ENCODE measurements at places on chromosomes 5 and 9. TPM values are rescaled to one million over a fixed set of nuclear protein-coding genes. Genes with fewer than 3 reads are reported as not detected.
A peak's percentile ranks its signal among the peaks of the same experiment; 100 is the strongest.

The THBS4 gene
- total RNA-seq = 1.5 TPM

The DMGDH gene
- 2.4 TPM for total RNA-seq

The PCDHB7 gene
- 1.2 TPM for total RNA-seq

The SLC1A1 gene
- total RNA-seq = 6.8 TPM

The MVB12B gene
- total RNA-seq = 18.7 TPM

The TEX48 gene
- total RNA-seq = not detected

The SPINK5 gene
- 4.1 TPM for total RNA-seq

The PANK3 gene
- total RNA-seq = 73.3 TPM

The PCDHB2 gene
- total RNA-seq = 92.7 TPM

The GALNT12 gene
- total RNA-seq = not detected

The ZNF658 gene
- 5.5 TPM for total RNA-seq

The CDH9 gene
- not detected for total RNA-seq

The CARTPT gene
- total RNA-seq = not detected

The C6 gene
- total RNA-seq = not detected

The GPR150 gene
- 0.16 TPM for total RNA-seq

The PITX1 gene
- total RNA-seq = not detected

- no peak for DNase-seq
Measured at GRCh38 chr5:68269820-68270219, 54.3 kb downstream of the PIK3R1 start.

DNA sequence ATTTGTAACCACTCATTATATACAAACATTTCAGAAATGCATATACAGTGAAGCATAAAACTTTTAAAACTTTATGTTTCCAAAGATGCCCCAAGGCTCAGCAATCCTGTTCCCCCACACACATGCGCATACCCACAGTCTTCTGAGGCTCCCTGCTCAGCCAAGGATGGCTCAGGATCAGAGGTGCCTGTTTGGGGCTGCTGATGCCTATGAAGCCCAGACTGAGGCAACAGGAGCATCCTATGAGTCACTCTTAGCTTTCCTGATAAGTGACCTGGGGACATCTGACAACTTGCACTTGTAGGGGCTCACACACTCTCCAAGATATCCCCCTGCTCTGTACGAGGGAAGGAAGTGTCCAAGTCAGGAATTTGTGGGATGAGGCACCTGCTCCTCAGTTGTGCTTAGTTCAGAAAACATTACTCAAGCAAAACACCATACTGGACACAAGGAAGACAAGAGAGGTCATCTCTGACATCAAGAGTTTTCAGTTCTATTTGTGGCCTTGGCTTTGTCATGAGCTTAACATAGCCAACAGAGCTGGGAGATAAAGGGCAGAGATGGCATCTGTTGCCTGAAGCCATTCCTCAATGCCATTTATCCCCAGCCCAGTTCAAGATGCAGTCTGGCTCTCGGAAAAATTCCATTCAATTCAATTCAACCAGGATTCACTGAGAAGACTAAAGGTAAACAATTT, 62.3 kb downstream of the NIPSNAP3B start:
- DNase-seq = no peak

DNA sequence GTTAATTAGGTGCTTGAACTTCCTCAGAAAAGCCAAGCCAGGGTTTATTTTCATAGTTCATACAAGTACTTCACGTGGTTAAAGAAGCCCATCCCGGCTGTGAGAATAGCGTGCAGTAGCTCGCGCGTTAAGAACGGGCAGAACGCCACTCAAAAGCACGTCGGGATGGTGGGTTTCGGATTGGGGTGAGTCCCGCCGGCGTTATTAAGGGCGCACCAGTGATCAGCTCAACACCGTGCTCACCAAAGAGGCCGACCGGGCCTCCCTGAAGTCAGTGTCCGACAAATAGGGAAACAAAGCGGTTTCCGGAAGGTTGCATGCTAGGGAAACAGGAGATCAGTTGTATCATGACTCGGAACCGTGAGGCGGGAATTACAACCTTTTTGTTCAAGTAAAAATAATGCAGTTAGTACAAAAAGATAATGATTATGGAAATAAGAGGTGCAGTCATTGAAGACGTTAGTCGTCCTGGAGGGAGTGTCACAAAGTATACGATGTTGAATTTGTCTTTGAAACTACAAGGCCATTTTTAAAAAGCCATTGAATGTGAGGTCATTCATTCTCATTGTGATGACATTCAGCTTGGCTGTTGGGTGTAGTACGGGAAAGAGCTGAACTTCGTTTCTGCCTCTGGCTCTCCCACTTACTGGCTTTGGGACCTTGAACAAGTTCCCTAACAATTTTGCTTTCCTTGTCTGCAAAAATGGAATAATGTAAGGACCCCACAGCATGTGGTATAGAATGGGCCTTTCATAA, 992 bp downstream of the SETD9 start:
- DNase-seq = no peak

DNA sequence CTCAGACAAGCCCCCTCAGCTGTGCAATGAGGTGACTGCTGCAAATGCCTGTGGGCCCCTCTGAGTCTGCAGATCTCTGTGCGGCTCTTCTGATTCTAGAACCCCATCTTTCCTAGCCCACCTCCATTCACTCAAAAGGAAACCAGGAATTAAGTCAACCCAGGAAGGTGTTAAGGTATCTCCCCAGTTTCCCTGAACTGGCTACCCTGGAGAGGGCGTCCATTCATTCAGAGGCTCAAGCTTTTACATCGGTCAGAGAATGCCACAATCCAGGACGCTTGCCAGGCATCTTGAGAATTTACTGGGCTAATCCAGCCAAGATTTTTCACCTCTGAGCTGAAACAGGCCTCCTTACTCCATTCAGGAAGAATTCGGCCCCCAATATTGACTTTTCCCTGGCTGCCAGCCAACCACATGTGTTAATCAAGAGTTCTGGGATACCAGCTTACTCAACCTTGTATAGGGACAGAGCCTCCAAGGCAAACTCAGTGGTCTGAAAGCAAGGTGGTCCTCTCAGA, 889 bp upstream of the ADAMTS12 start:
- DNase-seq = no peak

- peak; percentile 23 for DNase-seq
Measured at GRCh38 chr9:94908011-94908563, 181.6 kb downstream of the AOPEP start.

DNA sequence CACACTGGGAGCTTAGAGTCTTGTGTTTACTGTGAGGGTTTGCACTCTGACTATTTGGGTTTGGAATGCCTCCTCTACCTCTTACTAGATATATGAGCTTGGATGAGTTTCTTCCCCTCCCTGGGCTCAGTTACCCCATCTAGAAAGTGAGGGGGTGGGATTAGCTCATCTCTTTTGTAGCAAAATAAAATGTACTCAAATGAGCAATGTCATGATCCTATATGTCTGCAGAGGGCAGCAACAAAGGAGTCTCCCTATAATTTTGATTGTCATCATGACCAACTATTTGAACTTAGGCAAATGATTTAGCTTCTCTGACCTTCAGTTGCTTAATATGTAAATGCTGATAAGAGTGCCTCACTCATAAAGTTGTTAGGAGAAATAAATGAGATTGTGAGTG, 109.0 kb downstream of the DPYSL3 start:
- DNase-seq = no peak

GRCh38 chr5:112885001-112885400, 23.9 kb downstream of the SRP19 start:
- no peak for DNase-seq

DNA sequence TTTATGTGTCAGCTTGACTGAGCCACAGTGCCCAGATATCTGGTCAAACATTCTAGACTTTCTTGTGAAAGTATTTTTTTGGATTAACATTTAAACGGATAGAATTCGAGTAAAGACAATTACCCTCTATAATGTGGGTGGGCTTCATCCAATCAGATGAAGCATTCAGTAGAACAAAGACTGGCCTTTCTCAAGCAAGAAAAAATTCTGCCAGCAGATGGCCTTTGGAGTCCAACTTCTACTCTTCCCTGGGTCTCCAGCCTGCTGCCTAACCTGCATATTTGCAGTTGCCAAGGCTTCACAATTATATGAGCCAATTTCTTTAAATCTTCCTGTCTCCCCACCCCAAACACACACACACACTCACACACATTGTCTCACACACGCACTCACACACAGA, 86.4 kb downstream of the MED10 start:
- DNase-seq = no peak

DNA sequence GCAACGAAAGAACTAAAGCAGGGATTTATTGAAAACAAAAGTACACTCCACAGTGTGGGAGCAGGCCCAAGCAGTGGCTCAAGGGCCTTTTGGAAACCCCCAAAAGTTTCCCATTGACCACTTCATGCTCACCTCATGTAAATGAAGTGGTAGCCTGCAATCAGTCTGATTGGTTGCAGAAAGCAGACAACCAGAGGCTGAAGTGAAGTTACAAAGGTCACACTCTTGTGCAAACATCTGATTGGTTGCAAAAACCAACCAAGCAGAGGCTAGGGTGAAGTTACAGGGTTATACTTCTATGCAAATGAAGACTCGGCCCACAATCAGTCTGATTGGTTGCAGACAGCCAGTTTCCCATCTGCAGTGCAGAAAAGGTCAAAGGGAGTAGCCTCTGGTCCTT, 258.0 kb downstream of the YTHDC2 start:
- DNase-seq = no peak

GRCh38 chr5:82487131-82487530, 209.0 kb upstream of the RPS23 start:
- no peak for DNase-seq

DNA sequence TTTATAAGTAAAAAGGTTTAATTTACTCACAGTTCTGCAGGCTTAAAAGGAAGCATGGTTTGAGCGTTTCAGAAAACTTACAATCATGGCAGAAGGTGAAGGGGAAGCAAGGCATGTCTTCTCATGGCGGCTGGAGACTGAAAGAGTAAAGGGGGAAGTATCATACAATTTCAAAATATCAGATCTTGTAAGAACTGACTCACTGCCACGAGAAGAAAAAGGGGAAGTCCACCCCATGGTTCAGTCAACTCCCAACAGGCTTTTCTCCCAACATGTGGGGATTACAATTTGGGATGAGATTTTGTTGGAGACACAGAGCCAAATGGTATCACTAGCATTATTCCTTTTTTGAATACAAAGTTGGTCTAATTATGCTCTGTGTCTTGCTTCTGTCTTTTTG, 627.9 kb upstream of the ST8SIA4 start:
- no peak for DNase-seq

- no peak for DNase-seq
Measured at GRCh38 chr5:24177821-24178220, 467.0 kb downstream of the CDH10 start.

- no peak for DNase-seq
Measured at GRCh38 chr5:140356853-140357725, 2.9 kb upstream of the SLC4A9 start.

DNA sequence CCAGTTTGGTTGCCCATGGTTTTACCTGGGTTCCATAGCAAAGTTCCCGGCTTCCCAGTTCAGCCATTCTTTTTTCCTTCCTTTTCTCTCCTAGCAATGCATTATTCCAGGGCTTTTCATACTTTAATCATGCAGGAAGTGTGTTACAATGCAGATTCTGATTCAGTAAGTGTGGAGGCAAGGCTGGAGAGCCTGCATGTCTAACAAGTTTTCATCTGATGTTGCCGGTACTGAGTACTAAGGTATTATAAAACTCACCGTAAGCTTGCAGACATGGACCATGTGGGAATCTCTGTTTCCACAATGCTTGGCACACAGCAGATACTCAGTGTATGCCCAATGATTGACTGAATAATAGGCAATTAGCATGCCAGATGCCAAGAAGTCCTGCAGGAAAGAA, 102.9 kb upstream of the SHB start:
- DNase-seq = no peak

DNA sequence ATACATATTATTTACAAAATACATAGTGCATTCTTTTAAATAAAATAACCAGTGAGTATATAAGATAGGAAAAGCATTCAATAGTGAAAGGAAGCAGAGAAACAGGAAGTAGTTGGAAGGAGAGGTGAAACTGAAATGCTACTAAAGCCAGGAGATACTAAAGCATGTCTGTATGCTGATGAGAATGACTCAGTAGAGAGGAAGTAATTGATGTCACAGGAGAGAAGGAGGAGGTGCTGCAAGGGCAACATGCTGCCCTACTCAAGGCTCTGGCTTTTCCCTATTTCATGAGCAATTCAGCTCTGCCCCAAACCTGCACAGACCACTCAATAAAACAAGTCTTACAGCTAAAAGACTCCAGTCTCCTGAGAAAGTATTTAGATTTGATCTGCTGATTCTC, 108.5 kb upstream of the TXNDC8 start:
- no peak for DNase-seq

- no peak for DNase-seq
Measured at GRCh38 chr5:65926893-65927292, 518 bp downstream of the ERBIN start.

DNA sequence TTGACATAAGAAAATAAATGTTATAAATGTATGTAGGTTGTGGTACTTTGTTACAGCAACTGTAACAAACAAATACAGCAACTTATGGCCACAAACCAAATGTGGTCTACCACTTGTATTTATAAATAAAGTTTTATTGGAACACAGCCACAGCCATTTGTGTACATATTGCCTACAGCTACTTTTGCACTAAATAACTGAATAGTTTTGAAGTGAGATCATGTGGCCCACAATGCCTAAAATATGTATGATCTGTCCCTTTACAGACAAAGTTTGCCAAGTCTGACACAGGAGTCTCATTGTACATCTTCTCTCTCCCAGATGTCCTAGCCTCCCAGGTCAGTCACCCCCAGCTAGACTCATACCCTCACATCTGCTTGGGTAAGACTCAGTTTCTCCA, 283.6 kb upstream of the PRDM9 start:
- DNase-seq = no peak

GRCh38 chr9:26870292-26870691, 22.3 kb downstream of the CAAP1 start:
- no peak for DNase-seq

DNA sequence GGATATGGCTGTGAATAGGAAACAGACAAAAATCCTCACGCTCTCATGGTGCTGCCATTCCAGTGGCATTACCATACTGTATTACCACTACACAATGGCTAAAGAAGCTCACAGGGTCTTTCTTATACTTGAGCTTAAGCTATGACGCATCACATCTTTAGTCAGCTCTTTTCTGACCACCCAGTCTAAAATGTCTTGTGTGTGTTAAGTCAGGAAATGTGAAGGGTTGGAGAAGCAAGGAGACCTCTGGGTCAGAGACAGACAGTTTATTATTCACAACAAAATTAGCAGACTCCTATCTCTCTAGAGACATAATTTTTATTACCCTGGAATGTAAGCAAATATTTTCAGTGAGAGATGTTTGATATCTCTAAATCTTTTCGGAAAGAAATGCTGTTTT, 1583.2 kb upstream of the WWC1 start:
- no peak for DNase-seq

DNA sequence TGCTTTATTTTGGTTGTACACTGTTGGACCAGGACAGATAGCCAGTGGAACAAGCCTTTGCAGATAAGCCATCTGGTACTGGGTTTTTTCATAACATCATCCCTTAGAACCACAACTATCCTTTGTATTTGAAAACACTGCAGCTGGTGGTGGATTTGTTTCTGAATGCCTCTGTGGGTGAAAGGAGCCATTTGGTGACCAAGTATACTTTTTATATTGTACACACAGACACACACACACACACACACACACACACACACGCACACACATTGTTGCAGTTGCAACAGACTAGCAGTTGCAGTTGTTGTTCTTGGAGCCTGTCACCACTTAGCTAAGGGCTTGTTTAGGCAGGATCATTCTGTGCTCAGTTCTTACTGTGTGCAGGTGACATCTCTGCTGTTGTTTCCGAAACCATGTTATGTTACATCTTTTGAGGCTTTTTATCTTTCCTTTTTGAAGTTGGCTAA, 22.9 kb upstream of the CAVIN4 start:
- DNase-seq = no peak

- no peak for DNase-seq
Measured at GRCh38 chr5:68365889-68366288, 150.3 kb downstream of the PIK3R1 start.

- DNase-seq = no peak
Measured at GRCh38 chr5:100796851-100797250, 106.2 kb downstream of the ST8SIA4 start.

Measured in osteocyte (in vitro differentiated cells).